ENCODE measurements at places on chromosomes 12 and 14.

DNA sequence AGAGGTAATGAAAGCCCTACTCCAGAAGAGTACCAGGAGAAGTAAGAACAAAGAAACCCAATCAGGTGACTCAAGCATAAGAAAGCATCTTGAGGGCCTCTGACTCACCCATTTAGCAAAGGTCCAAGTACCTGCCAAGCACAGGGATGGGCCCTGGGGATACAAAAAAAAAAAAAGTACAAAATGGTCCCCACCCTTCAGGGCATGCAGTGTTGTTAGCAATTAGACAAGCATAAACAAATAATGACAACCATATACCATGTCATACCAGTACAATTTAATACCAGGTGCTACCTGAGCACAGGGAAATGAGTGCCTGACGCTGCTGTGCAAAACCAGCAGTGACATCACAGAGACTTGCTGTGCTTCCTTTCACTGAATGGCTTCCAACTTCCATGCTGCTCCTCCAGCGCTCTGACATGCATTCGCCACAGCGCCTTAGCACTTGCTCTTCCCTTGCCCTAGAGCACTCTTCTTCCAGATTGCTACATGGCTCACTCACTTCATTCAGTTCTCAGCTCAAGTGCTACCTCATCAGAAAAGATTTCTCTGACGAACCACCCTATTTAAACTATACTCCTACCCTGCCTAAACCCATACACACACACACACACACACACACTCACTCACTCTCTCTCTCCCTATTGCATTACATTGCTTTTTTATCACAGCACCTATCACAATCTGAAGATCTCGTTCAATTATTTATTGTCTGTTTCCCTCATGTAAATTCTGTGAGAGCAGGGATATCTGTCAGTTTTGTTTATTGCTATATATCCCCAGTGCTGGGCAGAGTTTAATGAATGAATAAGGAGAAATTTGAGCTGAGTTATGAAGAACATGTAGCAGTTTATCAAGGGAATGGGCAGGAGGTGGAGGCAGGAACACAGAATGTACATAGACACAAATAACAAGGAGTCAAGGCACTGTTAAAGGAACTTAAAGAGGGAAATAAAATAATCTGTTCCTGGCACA, 12.9 kb upstream of the EPS8 start:
- DNase-seq, result no peak

DNA sequence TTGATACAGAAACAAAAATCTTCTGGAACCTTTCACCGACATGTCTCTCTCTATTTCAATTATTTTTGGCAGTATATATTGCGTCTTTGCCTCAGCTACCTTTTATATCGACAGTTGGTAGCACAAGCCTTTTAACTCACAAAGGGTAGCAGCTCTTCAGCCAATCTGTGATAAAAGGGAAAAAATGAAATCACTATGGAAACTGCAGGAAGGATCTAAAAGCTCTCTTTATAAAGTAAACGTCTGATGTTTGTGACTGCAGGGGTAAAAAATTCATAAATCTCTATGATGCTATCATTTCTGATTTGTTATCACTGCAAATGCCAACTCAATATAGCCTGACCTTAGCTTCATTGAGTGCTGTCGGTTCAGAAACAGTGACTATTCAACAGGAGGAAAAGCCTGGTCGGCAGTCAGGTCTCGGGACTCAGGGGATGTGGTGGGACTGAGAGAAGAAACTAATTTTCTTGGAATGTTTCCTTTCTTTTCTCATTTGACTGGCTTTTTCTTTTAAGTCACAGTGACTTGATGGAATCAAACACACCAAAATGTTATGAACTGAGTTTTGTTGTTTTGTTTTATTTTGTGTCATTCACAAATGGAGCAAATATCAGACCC, 5.9 kb upstream of the RMST start:
- DNase-seq, result no peak

- no peak for DNase-seq
Observed at GRCh38 chr12:59398164-59398563, 197.7 kb upstream of the SLC16A7 start.

DNA sequence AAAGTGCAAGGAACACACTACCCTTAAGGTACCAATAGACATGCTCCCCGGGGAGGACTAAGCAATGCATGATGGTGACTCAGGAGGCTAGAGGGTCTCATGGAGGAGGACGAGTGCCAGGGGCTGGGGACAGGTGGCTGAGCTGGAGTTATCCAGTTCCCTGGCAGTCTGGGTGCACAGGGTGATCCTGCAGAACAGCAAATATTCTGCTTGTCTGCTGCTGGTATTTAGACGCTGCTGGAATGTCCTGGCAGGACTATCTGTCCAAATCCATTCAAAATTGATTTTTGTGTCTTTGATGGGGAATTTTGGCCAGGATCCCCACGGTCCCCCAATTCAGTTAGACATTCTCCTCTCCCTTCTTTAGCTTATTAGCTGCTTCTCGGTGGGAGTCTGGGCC, 138.7 kb downstream of the C12orf75 start:
- no peak for DNase-seq

Measured in Right ventricle myocardium superior (tissue), 1 donor.